SK-N-SH (cell line): ENCODE measurements at places on chromosomes 4 and X. TPM values are rescaled to one million over a fixed set of nuclear protein-coding genes. Genes with fewer than 3 reads are reported as not detected.
A peak's percentile ranks its signal among the peaks of the same experiment; 100 is the strongest.

The MAGEA11 gene
- polyA plus RNA-seq, result 0.03 and 0.06 TPM in 2 replicates

The DCHS2 gene
- polyA plus RNA-seq, result not detected in 2 replicates

The MAGEE1 gene
- 0.57 and 1.8 TPM in 2 replicates for polyA plus RNA-seq

The FGF13 gene
- polyA plus RNA-seq, result 0.12 and 0.16 TPM in 2 replicates

The EPGN gene
- 0.23 and 0.52 TPM in 2 replicates for polyA plus RNA-seq

DNA sequence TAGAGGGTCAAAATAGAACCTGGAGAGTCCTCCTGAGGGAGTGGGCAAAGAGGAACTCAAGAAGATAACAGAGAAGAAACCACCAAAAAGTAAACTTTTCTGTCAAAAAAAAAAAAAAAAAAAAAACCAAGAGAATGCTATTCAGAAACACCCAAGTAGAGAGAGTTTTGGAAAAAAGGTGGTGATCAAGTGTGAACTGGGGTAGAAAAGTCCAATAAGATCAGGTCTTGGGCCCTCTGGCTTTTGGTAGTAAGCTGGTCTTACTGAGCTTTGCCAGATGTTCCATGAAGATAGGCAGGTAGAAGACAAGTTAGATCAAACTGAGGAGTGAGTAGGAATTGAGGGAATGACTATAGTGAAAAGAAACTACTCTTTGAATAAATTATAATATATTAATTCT is 167.5 kb downstream of the COL25A1 start:
- no peaks in the 10 kb centered on the region for H3K36me3 ChIP-seq
- DNase-seq, result no peak
- no peak overlapping the region for H3K27ac ChIP-seq
- 0 out of 2 replicates have a peak, but pooled peaks cover 6% of the 10 kb centered on the region for H3K27me3 ChIP-seq
- no peaks in the 10 kb centered on the region for H3K4me1 ChIP-seq
- H3K4me3 ChIP-seq, result no peak overlapping the region

GRCh38 chr4:53147197-53147596 is 218.7 kb downstream of the SCFD2 start:
- no peaks in the 10 kb centered on the region for H3K27me3 ChIP-seq
- no peaks in the 10 kb centered on the region for H3K4me1 ChIP-seq
- DNase-seq, result no peak
- no peak overlapping the region for H3K27ac ChIP-seq

GRCh38 chr4:144504883-144505282 is 141.1 kb upstream of the HHIP start:
- H3K36me3 ChIP-seq, result no peaks in the 10 kb centered on the region
- H3K4me3 ChIP-seq, result no peak overlapping the region
- H3K4me1 ChIP-seq, result no peaks in the 10 kb centered on the region
- H3K27ac ChIP-seq, result no peak overlapping the region
- DNase-seq, result no peak

DNA sequence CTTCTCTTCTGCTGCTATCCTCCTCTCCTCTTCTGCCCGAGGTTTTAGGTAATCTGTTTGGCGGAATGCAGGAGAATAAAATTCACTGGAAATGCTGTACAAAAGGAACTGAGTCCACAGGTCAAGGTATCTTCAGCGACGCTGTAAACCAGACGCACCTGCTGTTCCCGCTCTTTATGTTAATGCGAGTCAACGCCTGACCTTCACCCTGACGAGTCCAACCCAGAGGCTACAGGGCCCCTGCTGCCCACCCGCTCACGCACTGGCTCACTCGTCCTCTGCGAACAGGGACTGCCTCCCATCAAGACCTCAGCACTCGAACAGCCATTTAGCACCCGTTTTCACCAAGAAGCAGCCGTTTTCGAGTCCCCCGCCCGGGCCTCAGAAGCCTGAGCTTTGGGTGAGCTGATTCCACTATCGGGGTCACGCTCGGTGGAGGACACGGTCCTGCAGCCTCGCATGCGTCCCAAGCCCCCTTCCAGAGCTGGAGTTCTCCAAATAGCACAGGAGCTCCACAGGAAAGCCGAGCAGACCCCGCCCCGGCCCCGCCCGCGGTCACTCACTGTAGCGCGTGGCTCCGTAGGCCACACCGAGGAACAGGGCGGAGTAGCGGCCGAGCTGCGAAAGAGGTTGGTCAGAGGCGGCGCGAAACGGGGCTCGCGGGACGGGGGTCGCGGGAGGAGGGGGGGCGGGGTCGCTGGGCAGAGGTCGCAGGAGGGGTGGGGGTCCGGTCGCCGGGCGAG is 556 bp downstream of the ATP5ME start:
- DNase-seq, result no peak
- peaks cover 13% of the 10 kb centered on the region for H3K36me3 ChIP-seq
- peak overlapping the region; percentile 95 for H3K4me3 ChIP-seq
- no peak overlapping the region for H3K27ac ChIP-seq
- H3K4me1 ChIP-seq, result 0 out of 2 replicates have a peak, but pooled peaks cover 6% of the 10 kb centered on the region

GRCh38 chr4:175622887-175623286 is 189.2 kb downstream of the GPM6A start:
- no peak overlapping the region for H3K27ac ChIP-seq
- DNase-seq, result no peak
- no peaks in the 10 kb centered on the region for H3K27me3 ChIP-seq
- H3K4me1 ChIP-seq, result no peaks in the 10 kb centered on the region
- no peaks in the 10 kb centered on the region for H3K36me3 ChIP-seq
- H3K4me3 ChIP-seq, result no peak overlapping the region

GRCh38 chr4:39390603-39391002 is 16.1 kb upstream of the KLB start:
- no peak overlapping the region for H3K27ac ChIP-seq
- no peak overlapping the region for H3K4me3 ChIP-seq
- no peak for DNase-seq
- H3K27me3 ChIP-seq, result no peaks in the 10 kb centered on the region

- no peaks in the 10 kb centered on the region for H3K4me1 ChIP-seq
- no peak for DNase-seq
- no peaks in the 10 kb centered on the region for H3K27me3 ChIP-seq
- no peaks in the 10 kb centered on the region for H3K36me3 ChIP-seq
- H3K4me3 ChIP-seq, result no peak overlapping the region
These were observed 235.2 kb downstream of the HEPH start for GRCh38 chrX:66399273-66399672.

DNA sequence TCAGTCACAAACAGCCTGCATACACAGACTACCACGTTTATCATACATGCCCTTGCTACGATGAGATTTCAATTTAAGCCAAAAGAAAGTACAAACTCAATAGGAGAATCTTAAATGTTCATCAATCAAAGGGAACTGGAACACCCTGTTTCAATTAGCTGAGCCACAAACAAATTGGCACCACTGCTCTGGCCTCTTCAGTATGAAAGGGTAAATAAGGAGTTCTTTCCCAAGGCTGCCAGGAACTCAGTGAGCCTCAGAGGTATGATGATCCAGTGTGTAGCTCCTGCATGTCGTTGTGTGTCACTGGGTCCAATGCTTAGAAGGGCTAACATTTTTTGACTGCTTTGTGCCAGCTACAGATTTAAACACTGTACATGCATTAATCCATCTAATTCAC is 5.4 kb downstream of the RNF150 start:
- H3K27me3 ChIP-seq, result no peaks in the 10 kb centered on the region
- H3K27ac ChIP-seq, result peak overlapping the region; percentile 9; the same call in 1 of the 2 replicates
- peaks cover 25% of the 10 kb centered on the region for H3K4me1 ChIP-seq
- no peaks in the 10 kb centered on the region for H3K36me3 ChIP-seq

DNA sequence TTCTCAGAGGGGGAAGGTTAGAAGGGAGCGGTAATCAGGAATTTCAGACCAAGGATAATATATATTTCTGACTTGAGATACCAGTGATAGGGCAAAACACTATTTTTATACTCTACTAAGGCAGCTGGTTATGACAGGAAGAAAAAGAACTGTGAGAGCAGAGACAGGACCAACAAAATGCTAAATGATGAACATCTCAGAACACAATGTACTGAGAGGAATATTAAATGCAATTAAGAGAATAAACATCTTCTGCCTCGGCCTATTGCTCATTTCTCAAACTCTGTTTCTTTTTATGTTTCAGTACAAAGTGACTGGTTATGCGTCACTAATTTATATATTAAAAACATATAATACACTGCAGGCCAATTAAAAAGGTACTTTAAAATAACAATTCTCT is 122.0 kb upstream of the RLIM start:
- H3K36me3 ChIP-seq, result no peaks in the 10 kb centered on the region
- H3K4me3 ChIP-seq, result no peak overlapping the region
- H3K4me1 ChIP-seq, result no peaks in the 10 kb centered on the region
- no peak for DNase-seq
- no peak overlapping the region for H3K27ac ChIP-seq

DNA sequence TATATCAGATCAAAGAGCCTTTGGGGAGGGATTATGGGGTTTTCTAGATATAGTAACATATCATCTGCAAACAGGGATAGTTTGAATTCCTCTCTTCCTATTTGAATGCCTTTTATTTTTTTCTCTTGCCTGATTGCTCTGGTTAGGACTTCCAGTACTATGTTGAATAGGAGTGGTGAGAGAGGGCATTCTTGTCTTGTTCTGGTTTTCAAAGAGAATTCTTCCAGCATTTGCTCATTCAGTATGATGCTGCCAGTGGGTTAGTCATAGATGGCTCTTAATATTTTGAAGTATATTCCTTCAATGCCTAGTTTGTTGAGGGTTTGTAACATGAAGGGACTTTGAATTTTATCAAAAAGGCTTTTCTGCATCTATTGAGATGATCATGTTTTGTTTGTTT is 25.6 kb upstream of the ABCB7 start:
- no peak for DNase-seq
- H3K4me3 ChIP-seq, result no peak overlapping the region
- no peak overlapping the region for H3K27ac ChIP-seq
- no peaks in the 10 kb centered on the region; the same call in 1 of the 2 replicates for H3K27me3 ChIP-seq

DNA sequence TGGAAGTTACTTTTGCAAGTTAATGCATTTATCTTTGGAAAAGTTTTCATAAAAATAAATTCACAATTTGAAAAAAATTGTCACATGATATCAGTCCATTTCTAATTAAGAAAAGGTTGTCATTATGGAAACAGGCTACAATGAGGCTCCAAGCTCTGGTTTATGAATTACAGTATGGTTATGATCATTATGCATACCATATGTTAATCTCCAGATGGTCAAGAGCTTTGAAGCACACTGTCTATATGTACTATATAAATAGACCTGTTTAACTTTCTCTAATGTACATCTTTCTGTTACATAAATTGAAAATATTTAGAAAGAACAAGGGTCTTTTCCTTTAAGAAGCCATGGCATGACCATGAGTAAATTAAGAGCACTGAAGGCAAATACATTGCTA is 2338.8 kb downstream of the PCDH7 start:
- no peaks in the 10 kb centered on the region for H3K36me3 ChIP-seq
- H3K4me3 ChIP-seq, result no peak overlapping the region
- H3K27me3 ChIP-seq, result no peaks in the 10 kb centered on the region
- H3K27ac ChIP-seq, result no peak overlapping the region

DNA sequence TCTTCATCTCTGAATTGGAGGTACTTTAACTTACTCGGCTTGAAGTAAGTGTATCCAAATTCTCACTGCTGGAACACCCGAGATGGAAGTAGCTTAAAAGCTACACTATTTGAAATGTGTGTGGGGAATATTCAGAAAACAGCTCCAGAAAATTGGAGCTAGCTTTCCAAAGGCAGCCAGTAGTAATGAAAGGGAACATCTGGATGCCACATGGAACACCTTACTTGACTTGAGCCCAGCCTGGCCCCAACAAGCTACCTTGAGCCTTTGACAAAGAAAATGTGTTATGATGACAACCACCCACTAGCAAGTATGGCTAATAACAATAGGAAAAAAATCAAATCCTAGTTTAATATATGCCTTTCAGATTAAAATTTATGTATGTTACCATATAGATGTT is 161.5 kb downstream of the PRDM5 start:
- H3K36me3 ChIP-seq, result no peaks in the 10 kb centered on the region
- no peak overlapping the region for H3K4me3 ChIP-seq
- H3K27ac ChIP-seq, result no peak overlapping the region
- H3K4me1 ChIP-seq, result no peaks in the 10 kb centered on the region
- no peaks in the 10 kb centered on the region for H3K27me3 ChIP-seq

DNA sequence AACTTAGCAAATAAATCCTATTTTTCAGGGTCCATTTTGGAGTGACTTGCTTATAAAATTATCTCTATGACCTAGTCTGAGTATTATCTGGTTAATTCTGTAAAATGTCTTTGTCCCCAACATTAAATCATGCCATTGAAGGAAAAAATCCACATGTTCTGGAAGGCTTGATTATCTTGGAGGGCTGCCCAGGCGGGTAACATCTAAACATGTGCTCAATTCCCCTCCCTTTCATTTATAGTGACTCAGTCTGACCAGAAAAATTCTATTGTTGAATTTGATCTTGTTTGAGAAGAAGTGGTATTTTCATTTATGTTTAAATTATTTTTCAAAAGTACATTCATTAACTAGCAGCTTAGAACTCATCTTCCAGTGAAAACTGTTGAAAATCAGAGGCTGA is 55.4 kb upstream of the SLC10A7 start:
- no peaks in the 10 kb centered on the region for H3K36me3 ChIP-seq
- H3K27me3 ChIP-seq, result no peaks in the 10 kb centered on the region; the same call in 1 of the 2 replicates
- H3K27ac ChIP-seq, result no peak overlapping the region
- no peak for DNase-seq

GRCh38 chr4:77631276-77631675 is 25.7 kb downstream of the CXCL13 start:
- no peak for DNase-seq
- H3K4me1 ChIP-seq, result no peaks in the 10 kb centered on the region; the same call in 1 of the 2 replicates
- no peak overlapping the region for H3K27ac ChIP-seq
- no peaks in the 10 kb centered on the region for H3K36me3 ChIP-seq
- no peaks in the 10 kb centered on the region; the same call in 1 of the 2 replicates for H3K27me3 ChIP-seq
- H3K4me3 ChIP-seq, result no peak overlapping the region

- peaks cover 1% of the 10 kb centered on the region; the same call in 1 of the 2 replicates for H3K27me3 ChIP-seq
- no peak overlapping the region for H3K27ac ChIP-seq
- no peak for DNase-seq
- H3K4me1 ChIP-seq, result peaks cover 2% of the 10 kb centered on the region; the same call in 1 of the 2 replicates
These were observed 5.6 kb downstream of the ZFP92 start for GRCh38 chrX:153416781-153417450.

DNA sequence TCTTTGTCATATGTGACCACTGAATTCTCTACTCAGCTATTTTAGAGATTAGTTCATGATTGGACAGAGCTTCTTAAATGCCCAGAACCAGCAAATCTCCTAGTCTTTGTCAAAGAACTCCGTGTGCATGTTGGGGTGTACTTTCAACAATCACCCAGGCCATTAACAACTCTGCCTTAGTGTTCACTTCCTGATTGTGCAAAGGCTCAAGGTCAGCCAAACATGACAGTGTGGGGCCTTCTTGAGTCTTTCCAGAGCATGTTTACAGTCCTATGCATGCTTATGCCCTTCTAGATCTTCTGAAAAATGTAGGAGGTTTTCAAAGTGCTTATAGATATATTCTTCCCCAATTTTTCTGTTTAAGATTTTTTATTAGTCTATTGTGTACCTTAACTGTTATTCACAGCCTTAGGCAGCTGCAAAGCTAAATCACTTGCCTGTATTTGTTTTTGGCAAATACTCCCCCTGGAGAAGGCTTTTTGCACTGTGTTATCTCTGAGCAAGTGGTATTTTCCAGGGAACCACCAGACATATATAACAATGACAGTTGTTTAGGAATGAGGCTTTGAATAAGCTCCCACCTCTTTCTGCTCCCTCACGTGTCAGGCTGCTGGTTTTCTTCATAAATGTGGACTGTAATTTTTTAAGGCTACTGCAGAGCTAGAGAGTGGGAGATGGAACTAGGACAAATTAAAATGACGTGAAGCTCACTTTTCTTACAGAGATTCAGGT is 24.0 kb upstream of the DRP2 start:
- no peaks in the 10 kb centered on the region for H3K4me1 ChIP-seq
- no peak overlapping the region for H3K27ac ChIP-seq
- no peaks in the 10 kb centered on the region for H3K27me3 ChIP-seq

GRCh38 chrX:30762755-30763154 is 109.5 kb downstream of the GK start:
- no peaks in the 10 kb centered on the region; the same call in 1 of the 2 replicates for H3K27me3 ChIP-seq
- DNase-seq, result no peak
- H3K4me3 ChIP-seq, result no peak overlapping the region
- no peaks in the 10 kb centered on the region for H3K36me3 ChIP-seq
